Posterior vena cava (tissue), 2 donors: ENCODE measurements at places on chromosomes 12 and 14. TPM values are rescaled to one million over a fixed set of nuclear protein-coding genes. Genes with fewer than 3 reads are reported as not detected.

- no peak for DNase-seq
These were observed 1.9 kb downstream of the DAAM1 start for GRCh38 chr14:59190372-59190771.

- no peak for DNase-seq
These were observed 82.2 kb downstream of the ATXN7L3B start for GRCh38 chr12:74619884-74620283.

GRCh38 chr12:131923260-131923659, 5.8 kb upstream of the PUS1 start:
- DNase-seq = no peak

Gene IRAK4
- 21.5 TPM for total RNA-seq

Gene PRH2
- total RNA-seq = not detected
